ENCODE measurements at places on chromosomes 16 and 17.

DNA sequence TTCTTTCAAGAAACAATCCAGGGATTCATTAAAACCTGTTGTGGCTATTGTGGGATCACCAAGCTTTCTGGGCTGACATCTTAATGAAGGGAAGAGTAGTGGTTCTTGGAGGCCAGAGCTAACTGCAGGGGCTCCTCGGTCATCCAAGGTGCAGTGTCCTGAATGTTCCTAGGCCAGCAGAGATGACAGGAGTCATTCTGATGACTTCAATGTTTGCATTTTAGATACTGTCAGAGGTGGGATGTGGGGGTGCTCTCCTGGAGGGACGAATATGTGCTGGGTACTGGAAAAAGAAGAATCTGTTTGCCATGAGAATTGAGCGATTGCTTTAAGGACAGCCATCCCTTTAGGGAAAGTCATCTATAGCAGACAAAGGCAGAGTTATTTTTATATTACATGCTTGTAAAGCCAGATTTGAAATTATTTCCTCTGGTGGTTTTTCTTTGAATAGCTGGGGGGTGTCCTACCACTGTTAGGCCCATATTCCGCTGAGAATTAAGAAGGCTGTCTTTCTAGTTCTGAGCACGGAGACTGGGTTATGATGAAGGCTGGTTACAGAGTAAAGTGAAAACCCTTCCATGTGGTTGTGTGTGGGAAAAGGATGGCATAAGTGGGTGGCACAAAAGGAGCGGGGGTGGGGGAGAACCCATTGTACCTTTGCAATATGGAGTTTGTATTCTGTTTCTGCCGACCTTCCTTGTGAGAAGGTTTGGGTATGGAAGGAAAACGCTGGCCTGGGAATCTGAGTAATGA, 7.4 kb downstream of the HLF start:
- no peak for DNase-seq

DNA sequence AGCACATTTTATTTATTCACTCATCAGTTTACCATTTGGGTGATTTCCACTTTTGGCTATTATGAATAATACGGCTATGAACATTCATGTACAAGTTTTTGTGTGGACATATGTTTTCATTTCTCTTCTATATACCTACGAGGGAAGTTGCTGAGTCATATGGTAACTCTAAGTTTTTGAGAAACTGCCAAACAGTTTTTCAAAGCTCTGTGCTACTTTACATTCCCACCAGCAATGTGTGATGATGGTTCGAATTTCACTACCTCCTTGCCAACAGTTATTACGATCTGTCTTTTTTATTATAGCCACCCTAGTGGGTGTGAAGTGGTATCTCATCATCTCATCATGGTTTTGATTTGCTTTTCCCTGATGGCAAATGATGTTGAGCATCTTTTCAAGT, 63.7 kb upstream of the MRTFB start:
- DNase-seq: no peak

DNA sequence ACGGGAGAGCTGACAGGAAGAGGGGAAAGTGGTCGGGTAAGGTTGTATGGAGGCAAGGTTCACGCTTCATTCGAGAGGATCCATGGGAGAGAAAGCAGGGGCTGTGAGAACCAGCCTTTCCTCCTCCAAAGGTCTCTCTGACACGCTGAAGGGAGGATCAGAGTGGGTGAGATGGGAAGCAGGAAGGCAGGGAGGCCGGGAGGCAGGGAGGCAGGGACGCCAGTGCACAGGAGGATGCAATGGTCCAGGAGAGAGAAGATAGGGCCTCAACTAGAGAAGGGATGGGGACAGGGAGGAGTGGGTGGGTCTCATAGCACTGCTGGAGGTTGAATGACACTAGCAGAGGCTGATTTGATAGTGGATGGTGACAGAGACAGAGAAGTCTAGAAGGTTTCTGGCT, 54.1 kb downstream of the PIMREG start:
- DNase-seq: no peak

DNA sequence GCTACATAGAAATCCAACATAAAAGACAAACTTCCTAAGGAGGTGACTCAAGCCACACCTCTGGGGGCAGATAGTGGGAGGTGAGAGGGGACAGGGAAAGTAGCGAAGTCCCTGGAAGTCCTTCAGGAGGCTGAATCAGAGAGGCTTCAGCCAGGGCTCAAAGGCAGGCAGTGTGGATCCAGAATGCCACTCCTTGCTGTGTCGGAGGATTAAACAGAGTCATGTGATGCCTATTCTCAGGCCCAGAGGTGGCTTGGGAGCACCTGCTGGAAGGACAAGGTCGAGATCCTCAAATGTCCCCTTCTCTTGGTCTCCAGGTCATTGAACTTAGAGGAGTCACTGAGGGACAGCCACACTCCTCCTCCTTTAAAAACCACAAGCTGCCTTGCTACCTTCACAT, 391.1 kb downstream of the SOX9 start:
- no peak for DNase-seq

- no peak for DNase-seq
Observed at GRCh38 chr16:50583211-50583610, 35.0 kb downstream of the NKD1 start.

DNA sequence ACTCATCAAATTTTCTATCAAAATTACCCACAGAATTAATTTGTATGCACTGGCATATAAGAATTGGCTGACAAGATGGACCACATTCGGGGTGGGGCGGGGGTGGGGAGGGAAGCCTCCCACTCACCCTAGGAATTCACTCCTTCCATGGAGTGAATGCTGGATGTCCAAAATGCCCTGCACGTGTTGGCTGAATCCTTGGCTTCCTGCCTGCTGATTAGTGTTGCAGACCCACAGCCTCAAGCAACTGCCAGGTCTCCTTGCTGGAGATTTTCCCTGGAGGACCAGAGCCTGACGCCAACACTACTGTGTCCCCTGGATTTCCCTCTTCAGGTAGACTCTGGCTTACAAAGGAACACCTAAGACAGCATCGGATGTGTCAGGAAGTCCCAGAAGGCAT, 575.7 kb upstream of the CDH11 start:
- no peak for DNase-seq

GRCh38 chr17:47989700-47990099, 18.8 kb downstream of the CDK5RAP3 start:
- no peak for DNase-seq

DNA sequence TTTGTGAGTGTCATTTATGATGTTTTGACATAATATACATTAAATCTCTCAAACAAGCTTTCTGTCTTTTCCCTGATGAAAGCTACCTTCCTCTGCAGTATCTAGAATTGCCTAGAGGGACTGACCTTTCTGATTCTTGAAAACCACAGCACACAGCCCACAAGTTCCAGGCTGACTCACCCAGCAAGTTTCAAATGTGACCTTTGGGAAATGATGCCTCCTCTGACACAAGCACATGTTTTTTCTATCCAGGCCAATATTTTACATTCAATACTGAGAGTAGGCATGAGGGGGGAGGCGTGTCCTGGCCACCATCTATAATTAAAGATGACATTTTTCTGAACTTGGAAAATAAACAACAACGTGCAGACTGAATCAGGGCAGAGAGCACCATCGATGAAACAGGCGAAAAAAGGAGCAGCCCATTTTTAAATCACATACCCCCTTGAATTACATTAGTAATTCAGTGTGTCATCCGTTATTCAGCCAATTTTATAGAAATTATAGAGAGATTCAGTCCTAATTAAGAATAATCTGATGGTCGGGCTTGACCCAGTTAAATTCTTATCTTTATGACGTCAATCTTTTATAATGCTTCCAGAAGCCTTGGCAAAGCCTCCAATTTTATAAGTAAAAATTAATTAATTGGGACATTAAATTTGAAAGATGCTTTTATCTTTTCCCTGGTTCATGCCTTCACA, 292.6 kb upstream of the CDH11 start:
- DNase-seq: no peak

DNA sequence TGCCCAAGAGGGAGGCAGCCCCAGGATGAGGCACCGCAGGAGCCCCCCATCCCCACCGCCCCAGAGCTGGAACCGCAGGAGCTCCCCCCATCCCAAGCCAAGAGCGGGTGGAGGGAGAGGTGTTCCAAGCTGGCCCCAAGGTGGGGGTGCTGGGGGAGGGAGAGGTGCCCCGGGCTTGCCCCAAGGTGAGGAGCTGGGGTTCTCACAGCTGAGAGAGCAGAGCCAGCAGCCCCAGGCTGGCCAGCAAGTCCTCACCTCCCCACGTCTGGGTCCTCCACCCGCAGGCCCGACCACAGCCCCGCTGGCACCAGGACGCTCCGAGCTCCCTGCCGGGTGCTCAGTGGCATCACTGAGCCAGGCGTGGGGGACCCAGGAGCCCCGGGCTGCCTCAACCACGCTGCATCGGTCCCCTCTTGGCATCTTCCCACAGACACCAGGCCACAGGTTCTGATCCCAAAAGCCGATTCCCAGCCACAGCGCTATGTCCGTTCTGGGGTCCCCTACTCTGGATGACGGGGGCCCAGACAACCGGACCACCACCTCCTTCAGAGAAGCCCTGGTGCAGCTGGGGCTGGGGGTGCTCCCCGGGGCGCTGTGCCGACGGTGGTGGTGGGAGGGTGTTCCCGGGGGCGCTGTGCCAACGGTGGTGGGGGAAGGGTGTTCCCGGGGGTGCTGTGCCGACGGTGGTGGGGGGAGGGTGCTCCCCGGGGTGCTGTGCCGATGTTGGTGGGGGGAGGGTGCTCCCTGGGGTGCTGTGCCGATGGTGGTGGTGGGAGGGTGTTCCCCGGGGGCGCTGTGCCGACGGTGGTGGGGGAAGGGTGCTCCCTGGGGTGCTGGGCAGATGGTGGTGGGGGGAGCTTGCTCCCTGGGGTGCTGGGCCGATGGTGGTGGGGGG, 15.4 kb upstream of the WDR45B start:
- DNase-seq: no peak

DNA sequence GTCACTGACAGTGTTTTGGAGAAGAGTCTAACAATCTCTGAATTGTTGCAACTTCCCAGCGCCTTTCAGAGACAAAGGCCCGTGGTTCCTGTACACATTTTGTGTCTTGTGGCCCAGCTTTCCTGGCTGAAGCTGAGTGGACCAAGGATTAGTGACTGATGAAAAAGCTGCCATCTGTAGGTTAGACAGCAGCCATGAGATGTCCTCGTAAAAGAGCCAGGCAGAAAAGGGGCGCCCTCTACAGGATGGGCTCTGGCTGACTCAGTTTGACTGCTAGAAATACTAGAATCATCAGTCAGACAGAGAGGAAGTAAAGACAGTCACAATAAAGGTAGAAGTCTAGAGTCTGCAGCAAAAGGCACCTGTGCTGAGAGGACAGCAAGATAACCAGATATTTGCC, 26.5 kb upstream of the NF1 start:
- peak; percentile 54 for DNase-seq

GRCh38 chr16:64412578-64413280, 709.1 kb downstream of the CDH11 start:
- DNase-seq: no peak

DNA sequence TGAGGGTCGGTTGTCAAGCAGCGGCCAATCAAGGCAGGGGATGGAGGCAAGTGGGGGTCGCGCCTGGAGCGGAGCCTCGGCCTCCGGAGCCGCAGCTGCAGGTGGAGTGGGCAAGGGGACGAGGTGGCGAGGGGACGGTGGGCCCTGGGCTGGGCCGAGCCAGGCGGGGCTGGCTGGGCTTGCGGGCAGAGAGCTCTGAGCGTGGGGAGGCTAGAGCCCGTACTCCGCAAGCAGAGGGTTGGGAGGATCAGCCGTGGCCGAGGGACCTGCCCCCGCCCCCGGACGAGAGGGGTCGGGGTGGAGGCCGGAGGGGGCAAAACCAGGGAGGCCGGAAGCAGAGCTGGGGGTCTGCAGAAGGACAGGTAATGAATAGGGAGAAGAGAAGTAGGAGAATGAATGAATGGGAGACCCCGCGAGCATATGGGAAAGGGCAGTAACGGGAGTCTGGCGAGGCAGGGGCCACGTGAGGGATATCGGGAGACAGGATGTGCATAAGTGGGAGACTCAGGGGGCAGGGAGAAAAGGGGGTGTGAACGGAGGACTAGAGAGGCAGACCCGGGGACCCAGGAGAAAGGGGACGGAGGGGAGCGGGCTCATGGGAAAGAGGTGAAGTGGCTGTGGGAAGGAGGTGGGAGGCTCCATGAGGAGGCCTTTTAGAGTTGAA, at the start of gene KATNB1:
KATNB1 (plus strand) TSS at position 16 of the 664 bp plus-strand sequence. CDS start 1,474 bp downstream, outside the sequence.
- no peak for DNase-seq

GRCh38 chr17:59469786-59470485, 95.5 kb upstream of the DHX40 start:
- no peak for DNase-seq

GRCh38 chr16:56343661-56344517, 81.5 kb downstream of the AMFR start:
- DNase-seq: no peak

DNA sequence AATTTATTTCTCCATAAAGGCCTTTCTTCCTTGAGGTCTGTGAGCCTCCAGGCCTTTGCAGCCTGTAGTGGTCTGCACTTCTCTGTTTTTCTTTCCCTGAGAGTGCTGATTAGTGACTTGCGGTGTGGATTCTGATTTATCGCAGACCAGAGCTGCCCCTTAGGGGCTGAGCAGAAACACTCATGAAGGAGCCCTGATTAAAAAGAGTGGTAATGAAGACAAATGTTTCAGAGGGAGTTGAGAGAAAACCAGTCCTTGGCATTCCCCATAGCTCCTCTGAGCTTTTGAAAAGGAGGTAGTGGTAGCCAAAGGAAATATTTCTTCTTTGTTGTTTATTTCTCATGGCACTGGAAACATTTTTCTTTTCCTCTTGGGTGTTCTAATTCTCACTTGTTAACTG, 268.1 kb upstream of the TBX2 start:
- no peak for DNase-seq

GRCh38 chr16:2121853-2122252, 13.8 kb downstream of the PKD1 start:
- peak; percentile 31 for DNase-seq

- DNase-seq: peak; percentile 61
Observed at GRCh38 chr16:83744441-83744981, 63.3 kb upstream of the HSBP1 start.

- DNase-seq: peak; percentile 65
Observed at GRCh38 chr17:29111816-29112499, 68.2 kb downstream of the MYO18A start.

GRCh38 chr16:10965440-10966061, 21.2 kb downstream of the CLEC16A start:
- no peak for DNase-seq

GRCh38 chr16:3023669-3024478, at the start of the genes HCFC1R1 and THOC6:
Gene HCFC1R1, minus strand, starts transcription at chr16:3023942. Its CDS starts 1 bp downstream, at chr16:3023941.
Gene THOC6, plus strand, starts transcription at chr16:3024035. Its CDS starts 292 bp downstream, at chr16:3024327.
- peak; percentile 99 for DNase-seq

GRCh38 chr16:11242658-11243057, 13.3 kb downstream of the SOCS1 start:
- DNase-seq: no peak

GRCh38 chr16:81600275-81600674, 155.7 kb downstream of the CMIP start:
- no peak for DNase-seq

All from Ammon's horn (tissue), 1 donor.